Stimulated activated CD4-positive, alpha-beta T cell treated with anti-CD3 and anti-CD28 coated beads, TNF-alpha, amount 100 ng/mL, for 4 hours (primary cell): ENCODE measurements at places on chromosomes 2 and 18.

GRCh38 chr2:142037744-142038143, 93.1 kb downstream of the LRP1B start:
- no peak for DNase-seq

- DNase-seq, result no peak
These were observed 57.4 kb downstream of the CELF4 start for GRCh38 chr18:37508207-37508606.

- DNase-seq, result no peak
These were observed 20.2 kb upstream of the DARS1 start for GRCh38 chr2:136005462-136006196.

- no peak for DNase-seq
These were observed 3.9 kb upstream of the KLHL29 start for GRCh38 chr2:23381084-23381483.

DNA sequence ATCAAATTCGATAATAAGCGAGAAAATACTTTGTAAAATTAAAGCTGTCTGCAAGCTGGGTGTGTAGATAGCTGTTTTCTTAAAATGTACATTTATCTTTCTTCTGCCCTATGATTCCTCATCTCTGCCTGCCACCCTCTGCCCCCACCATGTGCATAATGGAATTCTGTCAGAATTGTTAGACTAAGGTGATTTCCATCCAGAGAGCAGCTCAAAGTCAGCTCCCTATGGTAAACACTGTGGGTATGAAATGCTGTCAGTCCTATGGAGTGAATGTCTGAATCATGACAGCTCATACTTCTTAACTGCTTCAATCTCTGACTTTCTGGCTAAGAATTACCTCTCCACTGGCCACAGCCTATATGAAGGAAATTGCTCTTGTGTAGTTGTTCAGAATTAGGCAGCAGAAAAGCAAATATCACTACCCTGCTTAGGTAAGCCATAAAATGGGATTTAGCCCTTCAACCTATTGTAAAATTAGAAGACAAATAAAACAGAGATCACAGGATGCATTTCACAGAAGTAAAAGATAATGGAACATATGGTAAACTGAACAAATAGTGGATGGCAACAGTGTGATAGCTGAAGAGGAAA, 137.7 kb downstream of the CD8B2 start:
- no peak for DNase-seq

- no peak for DNase-seq
These were observed 38.9 kb downstream of the FASTKD2 start for GRCh38 chr2:206804326-206804725.

GRCh38 chr2:162609798-162610197, 228.8 kb downstream of the KCNH7 start:
- DNase-seq, result no peak

DNA sequence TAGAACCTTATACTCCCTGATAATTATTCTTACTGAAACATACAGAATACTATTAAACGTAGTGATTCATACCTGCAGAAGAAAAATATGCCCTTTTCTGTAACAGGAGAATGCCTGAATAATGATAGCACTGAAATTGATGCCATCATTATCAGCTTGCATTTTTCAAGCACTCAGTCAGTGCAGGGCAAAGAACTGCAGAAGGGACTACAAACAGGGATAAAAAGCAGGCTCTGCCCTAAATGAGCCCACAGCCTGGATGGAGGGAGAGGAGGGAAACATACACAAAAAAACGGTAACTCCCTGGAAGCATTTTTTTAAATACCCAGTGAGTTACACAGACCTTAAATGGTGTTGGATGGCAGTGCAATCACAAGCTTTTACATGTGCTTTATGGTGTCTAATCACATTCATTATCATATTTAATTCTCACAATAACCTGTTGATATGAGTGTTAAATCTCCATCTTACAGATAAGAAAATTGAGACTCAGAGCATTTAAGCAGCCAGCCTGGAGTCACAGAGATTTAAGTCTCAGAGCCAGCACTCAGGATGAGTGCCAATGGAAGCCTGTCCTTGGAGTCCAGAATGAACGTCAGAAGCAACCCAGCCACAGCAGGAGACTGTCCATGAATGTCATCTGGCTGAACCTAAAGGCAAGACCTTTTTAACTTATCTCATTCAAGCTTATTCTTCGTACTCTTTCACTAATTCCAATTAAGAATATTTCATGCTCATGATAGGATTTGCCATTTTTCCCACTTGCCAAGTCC, 139.3 kb upstream of the CTNNA2 start:
- no peak for DNase-seq

GRCh38 chr2:3163401-3163800, 214.2 kb downstream of the EIPR1 start:
- DNase-seq, result no peak

- DNase-seq, result no peak
These were observed 326.2 kb upstream of the LRATD1 start for GRCh38 chr2:14306268-14306861.

GRCh38 chr18:6982398-6982797, 135.2 kb downstream of the LAMA1 start:
- no peak for DNase-seq

GRCh38 chr2:232117413-232117812, 155.9 kb downstream of the DIS3L2 start:
- no peak for DNase-seq

GRCh38 chr2:80185091-80185490, 119.5 kb downstream of the LRRTM1 start:
- DNase-seq, result no peak

GRCh38 chr2:23019476-23019875, 365.5 kb upstream of the KLHL29 start:
- DNase-seq, result no peak

DNA sequence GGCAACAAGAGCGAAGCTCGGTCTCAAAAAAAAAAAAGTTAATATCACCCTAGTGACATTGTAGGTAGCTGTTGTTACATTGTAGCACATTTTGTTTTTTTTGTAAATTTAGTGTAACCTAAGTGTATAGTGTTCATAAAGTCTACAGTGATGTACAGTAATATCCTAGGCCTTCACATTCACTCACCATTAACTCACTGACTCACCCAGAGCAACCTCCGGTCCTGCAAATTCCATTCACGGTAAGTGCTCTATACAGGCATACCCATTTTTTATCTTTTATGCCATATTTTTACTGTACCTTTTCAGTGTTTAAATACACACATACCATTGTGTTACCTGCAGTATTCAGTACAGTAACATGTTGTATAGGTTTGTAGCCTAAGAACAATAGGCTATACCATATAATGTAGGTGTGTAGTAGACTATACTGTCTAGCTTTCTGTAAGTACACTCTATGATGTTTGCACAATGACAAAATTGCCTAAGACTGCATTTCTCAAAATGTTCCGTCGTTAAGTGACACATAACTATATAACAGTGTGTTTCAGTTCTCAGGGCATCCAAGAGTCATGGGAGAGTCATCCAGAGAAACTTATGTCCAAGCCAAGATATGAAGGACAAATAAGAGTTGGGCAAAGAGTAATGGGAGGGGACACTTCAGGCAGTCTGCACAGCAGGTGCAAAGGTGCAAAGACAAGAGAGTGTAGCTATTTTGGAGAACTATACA, 68.4 kb downstream of the TANK start:
- no peak for DNase-seq

- no peak for DNase-seq
These were observed 115.1 kb downstream of the ACKR3 start for GRCh38 chr2:236684504-236685256.

- no peak for DNase-seq
These were observed 6.3 kb downstream of the C2orf81 start for GRCh38 chr2:74414881-74415761.

DNA sequence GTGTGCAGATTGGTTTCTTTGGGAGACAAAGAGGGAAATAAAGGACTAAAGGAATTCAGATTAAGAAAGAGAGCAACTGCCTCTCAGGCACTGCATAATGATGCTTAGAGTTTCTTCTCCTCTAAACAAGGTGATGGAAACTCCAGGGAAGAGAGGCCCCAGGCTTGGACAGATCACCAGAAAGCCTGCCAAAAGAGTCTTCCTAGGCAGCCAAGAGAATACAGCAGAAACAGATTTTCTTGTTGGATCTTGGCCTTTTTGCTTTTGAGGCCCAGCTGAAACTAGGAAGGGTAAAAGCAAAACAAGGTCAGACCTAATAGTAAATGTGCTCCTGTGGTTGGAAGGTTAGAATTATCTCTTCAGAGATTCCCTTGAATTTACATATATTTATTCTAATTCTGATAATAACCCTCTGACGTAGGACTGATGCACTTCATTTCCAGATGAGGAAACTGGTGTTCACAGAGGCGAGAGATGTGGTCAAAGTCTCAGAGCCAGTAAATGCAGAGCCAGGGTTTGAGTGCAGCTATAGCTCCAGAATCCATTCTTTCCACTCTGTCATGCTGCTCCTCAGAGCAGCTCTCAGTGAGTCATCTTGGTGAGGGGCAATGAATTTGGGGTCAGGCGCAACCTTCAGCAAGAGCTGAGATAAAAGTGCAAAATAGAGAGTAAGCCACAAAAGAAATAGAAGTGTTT, 142.3 kb upstream of the FBXO11 start:
- DNase-seq, result no peak

DNA sequence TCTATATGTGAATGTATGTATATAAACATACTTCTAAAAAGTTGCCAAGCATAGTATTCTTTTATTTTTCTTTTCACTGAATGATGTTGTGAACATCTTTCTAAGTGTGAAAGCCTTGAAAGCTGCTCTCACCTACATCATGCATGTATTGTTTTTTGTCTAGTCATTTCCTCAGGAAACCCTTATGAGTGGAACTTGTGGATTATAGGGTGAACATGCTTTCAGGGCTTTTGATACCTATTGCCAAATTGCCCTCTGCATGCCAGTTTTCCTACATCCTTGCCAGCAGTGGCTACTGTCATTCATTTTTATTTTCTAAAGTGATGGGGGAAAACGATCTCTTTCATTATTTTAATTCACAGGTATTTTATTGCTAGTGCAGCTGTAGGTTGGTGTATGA, 78.3 kb downstream of the ADAM23 start:
- DNase-seq, result no peak

GRCh38 chr2:136141510-136142149, 23.7 kb upstream of the CXCR4 start:
- DNase-seq, result no peak

DNA sequence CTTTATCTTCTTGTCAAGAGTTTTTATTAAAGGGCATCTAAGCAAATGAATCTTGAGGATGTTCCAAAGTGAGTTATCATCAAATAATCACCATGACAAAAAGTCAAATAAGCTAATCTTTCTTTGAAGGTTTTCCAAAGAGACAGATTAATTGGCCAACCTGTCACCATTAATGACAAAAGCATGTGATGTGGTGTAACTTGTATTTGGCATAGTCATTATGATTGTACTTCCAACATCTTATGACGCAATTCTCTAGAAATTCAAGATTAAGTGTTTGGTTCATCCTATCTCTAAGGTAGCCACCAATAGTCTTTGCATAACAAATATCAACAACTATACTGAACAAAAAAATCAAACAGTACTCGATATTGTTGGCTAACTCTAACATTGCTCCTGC, 28.6 kb downstream of the RBMS1 start:
- no peak for DNase-seq

DNA sequence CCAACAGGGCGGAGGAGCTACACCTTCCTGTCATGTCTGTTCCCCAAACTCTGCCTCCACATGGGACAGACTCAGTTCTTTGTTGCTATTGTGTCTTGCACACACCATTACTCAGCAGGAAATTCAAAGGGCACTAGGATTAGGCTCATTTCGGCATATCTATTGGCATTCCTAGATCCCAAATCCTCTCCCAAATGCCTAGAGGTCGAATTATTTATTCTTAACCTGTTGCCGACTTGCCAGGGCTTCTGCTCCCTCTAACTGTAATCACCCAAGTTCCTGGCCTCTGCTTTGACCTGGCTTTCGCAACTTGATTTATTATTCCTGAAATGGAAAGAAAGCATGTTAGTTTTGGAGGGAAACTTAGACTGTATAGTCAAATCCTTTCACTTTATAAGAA, 67.8 kb upstream of the ST6GAL2 start:
- DNase-seq, result no peak

DNA sequence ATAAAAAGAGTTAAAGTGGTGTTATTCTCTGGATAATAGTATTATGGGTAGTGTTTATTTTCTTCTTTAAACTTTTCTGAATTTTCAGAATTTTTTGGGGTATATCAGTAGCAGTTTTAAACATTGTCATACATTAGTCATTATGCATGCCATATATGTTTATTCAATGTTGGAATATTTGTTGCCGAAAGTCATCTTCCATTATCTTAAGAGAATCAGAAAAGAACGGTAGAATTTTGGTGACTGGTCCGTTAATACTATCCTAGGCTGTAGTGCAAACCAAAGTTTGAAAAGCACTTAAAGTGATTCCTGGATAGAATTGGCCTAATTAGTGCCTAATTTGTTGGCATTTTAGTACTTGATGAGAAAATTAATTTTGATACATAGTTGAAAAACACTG, 244.1 kb downstream of the PHLPP1 start:
- no peak for DNase-seq

DNA sequence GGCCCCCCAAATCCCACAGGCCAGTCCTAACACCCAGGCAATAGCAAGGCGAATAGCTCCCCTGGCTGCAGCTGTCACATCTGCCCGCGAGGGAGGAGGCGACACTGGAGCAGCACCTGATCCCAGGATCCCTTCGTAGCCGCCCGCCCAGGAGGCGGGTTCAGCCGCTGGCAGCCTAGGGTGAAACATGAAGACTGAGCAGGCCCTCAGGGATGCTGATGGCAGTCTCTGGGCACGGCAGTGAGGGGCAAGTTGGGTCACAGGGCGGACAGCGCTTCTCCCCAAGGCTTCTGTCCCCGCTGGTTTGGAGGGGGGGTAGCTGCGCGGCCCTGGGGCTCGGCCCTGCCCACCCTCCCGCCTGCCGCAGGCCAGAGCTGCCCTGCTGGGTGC, 1.9 kb downstream of the DNMT3A start:
- DNase-seq, result no peak

GRCh38 chr2:189441709-189442074, 418 bp downstream of the WDR75 start:
- DNase-seq, result no peak

GRCh38 chr2:197322724-197323720, 12.4 kb upstream of the ANKRD44 start:
- DNase-seq, result no peak

DNA sequence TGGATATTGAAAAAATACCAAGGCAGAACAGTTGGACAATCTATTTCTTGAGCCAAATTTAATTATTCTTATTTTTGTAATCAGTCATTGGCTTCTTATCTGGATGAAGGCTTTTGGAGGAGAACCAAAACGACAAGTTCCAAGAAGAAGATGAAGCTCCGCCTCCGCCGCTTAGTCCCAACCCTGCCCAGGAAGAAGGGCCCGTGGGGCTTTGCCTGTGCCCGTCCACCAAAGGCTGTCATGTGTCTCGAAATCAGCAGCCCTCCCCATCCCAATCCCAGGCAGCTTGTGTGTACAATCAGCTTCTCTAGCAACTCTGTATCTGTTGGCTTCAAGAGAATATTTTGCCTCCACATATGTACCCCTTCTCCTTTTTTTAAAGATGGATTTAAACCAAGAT, 24.6 kb downstream of the PTRHD1 start:
- DNase-seq, result no peak

GRCh38 chr2:96103761-96104486, 12.4 kb downstream of the ADRA2B start:
- no peak for DNase-seq
